Calu3 (cell line): ENCODE measurements at places on chromosomes 6 and 20.

DNA sequence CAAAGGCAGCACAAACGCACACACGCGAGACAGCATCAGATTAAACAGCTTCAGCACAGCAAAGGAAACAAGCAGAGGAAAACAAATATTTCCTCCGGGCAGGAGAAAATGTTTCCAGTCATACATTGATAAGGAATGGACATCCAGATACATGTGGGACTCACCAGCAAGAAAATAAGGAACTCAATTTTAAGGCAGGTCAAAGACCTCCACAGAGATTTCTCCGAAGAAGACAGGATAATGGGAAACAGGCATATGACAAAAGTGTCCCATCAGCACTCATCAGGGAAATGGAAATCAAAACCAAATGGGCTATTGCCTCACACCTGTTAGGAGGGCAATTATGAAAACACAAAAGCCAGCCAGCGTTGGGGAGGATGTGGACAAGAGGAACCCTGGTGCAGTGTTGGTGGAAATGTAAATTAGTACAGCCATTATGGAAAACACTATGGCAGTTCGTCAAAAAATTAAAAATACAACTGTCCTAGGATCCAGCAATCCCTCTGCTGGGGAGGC, 9.7 kb upstream of the SLCO4A1 start:
- DNase-seq, result no peak

DNA sequence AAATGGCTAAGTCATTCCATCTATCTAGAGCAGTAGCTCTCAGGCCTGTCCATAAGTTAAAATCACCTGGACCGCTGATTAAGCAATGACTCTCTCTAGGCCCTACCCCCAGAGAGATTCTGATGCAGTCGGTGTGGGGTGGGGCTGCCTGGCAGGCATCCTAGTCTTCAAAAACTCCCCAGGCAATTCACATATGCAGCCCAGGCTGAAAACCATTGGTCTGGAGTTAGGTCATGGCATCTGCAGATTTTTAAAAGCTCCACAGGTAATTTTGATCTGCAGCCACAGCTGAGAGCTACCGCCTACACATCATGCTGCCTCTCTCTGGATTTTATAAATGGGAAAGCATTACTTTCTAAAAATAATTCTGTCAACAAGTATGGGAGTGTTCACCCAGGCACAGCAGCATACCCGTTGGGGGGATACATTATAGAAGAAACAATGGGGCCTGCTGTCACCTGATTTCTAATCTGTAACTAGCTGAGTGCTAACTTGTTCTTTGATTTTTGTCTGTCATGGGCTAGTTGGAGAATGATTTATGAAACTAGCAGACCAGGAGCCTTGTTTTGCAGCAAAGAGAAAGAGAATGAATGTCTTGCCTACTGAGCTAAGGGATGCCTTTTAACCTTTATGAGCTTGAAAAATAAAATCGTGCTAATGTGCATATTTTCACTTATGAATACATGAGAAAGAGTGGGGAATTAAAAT, 44.1 kb upstream of the ATXN1 start:
- DNase-seq, result peak; percentile 2

GRCh38 chr20:46213946-46214823, 94.1 kb downstream of the CDH22 start:
- no peak for DNase-seq

DNA sequence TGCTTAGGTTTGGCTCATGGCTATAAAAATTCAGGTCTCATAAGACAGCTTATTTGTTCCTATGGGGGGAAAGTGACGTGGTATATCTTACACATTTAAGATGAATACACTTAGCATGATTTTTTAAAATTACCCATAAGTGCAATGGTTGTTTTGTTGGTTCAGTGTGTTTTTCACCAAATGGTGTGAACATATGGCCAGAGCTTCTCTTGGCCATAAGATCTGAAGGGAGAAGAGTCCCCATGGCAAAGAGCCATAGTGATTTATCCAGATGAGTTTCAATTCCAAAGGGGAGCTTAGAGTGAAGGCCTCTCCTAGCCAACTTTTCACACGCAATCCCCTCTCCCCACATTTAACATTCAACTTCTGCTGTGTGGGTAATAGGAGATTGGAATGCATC, 107.6 kb downstream of the TMEM242 start:
- no peak for DNase-seq

GRCh38 chr6:21220271-21220987, 373.1 kb upstream of the SOX4 start:
- peak; percentile 61 for DNase-seq

DNA sequence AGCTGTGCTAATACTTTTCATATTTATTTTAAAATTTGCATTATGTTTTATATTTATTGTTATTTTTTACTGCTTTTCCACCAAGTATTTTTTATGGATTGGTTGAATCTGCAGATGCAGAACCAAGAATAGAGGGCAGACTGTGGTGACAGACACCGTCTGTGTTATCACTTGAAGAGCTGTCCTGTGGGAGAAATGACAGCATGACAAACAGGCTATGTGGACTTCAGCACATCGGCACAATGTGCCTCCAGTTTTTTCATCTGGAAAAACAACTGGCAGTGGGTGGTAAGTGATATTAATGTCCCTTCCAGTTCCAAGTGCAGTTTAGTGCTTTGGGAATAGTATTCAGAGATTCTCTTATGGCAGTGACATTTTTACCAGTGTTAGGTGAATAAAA, 492.9 kb downstream of the PRKN start:
- no peak for DNase-seq

GRCh38 chr6:27582928-27583725, 110.2 kb upstream of the ZNF184 start:
- peak; percentile 84 for DNase-seq

GRCh38 chr6:55518529-55519060, 60.4 kb downstream of the HMGCLL1 start:
- DNase-seq, result no peak

- DNase-seq, result no peak
Measured at GRCh38 chr6:32082935-32083334, 26.2 kb downstream of the TNXB start.

- DNase-seq, result no peak
Measured at GRCh38 chr6:110125361-110125760, 54.1 kb downstream of the WASF1 start.

- DNase-seq, result no peak
Measured at GRCh38 chr6:14200047-14200446, 82.5 kb downstream of the CD83 start.

DNA sequence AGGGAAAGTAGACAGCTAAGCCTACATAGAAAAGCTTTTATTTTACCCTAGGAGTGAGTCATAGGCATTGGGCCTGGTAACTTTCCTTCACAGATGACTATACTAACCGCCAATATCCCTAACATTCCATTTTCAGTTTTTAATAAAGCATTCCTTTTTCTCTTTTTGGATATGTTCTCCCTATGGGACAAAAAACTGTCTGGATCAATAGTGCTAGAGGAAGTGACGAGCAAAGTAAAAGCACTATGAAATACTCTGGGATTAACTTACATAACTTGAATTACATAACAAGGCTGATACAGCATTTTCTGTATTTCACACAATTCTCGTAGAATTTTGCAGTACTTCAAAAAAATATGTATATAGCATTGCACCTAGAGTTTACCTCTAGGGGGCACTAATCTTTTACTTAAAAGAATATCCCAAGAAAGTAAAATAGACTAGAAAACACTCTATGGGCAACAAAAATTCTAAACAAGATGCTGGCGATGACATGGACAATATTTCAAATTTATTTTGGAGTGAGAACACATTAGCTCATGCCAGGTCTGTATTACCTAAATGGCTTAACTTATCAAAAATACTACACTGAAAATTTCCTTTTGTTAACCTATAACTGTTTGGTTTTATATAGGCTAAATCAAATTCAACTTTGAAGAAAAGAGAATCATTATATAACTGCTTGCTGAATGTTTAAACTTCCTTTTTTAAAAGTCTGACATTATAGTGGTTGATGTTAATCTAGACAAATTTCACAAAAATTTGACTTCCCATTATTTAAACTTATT, 66.3 kb upstream of the DST start:
- DNase-seq, result no peak

GRCh38 chr6:35147026-35147425, 5.9 kb upstream of the TCP11 start:
- no peak for DNase-seq

GRCh38 chr6:3117912-3118352, 579 bp upstream of the BPHL start:
- DNase-seq, result no peak

- DNase-seq, result peak; percentile 24
Measured at GRCh38 chr6:130019326-130020072, 1.1 kb downstream of the L3MBTL3 start.
